ENCODE measurements at places on chromosomes 12 and 14.

DNA sequence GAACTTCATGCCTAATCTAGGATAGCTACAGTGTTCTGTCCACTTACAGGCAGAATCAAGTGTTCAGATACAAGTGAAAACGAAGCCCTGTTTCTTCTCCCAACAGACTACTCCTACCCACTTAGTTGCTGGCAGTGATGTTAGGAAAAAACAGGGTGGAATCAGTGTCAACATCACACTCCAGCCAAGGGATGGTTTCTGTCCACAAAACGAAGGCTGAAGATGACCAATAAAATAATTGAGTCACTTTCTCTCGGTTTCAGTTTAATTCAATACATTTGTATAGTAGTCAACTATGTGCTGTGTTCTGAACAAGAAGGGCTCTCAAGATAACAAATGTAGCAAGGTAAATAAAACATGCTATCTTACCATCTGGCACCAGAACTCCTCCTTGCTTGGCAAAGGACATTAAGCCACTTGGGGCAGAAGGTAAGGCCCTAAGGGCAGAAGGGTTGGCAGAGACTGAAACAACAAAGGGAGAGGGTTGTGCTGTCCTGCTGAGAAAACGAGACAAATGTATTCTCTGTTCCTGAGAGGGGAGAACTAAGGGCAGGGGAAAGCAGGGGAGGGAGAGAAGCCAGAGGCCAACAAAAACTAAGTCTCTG, 393.6 kb downstream of the DPF3 start:
- no peak for DNase-seq

DNA sequence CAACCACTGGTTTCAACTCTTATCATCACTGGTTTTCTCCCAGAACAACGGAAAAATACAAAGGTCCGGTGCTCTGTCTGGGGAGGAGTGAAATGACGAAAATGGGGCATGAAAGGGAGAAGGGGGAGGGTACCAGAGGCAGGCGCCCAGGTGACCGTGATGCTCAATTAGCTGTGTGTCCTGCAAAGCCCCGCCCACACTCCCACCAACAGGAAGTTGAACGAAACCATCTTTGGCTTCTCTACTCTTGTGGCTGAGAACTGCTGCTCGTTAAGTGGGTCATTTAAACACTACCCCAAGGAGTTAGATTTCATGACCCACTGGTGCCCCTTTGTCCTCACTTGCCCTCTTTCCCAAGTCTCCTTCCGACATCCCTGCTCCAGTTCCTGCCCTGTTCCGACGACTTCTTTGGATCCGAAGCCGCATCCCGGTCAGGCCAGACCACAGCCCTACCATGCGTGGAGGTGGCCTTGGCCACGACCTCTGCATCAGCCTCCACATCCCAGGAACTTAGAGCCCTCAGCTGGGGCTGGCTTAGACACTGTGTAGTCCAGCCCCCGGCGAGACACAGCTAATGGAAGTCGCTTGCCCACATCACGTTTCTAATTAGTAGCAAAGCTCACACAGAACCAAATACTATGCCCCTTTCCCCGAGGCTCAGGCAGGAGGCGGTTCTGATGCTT, 11.4 kb upstream of the LRTM2 start:
- no peak for DNase-seq

- no peak for DNase-seq
Observed at GRCh38 chr12:125282921-125283320, 217.7 kb downstream of the AACS start.

DNA sequence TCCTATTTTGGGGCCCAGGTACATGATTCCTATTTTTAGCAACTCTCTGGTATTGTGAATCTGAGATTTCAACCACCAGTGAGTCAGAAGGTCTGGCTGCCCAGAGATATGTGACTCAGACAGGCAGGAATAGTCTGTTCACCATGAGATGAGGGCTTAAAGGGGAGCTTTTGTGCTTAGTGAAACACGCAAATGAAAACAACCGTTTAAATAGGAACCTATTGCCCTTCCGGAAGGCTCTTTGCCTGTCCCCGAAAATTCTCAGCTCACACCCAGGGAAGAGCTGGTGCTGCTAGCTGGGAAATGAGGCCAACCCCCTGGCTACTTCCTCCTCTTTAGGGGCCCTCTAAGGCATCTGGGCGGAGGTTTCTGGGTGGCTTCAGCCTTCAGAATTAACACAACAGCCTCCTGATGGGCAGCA, 283.6 kb downstream of the CACNA1C start:
- no peak for DNase-seq

DNA sequence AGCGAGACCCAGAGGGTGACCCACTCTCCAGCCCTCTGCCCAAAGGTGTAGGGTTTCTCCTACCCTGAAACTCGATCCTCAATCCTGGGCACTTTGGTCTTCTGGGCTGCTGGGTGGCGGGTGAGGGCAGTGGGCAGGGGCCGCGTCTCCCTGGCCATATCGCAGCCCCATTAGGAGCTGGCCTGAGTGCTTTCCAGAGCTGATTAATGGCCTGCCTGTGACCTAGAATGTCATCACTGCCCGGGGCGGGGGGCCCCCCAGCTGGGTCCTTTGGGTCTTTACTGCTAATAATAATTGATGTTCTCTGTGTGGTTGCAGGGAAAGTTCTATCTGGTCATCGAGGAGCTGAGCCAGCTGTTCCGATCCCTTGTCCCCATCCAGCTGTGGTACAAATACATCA, 47.8 kb downstream of the HRK start:
- no peak for DNase-seq

DNA sequence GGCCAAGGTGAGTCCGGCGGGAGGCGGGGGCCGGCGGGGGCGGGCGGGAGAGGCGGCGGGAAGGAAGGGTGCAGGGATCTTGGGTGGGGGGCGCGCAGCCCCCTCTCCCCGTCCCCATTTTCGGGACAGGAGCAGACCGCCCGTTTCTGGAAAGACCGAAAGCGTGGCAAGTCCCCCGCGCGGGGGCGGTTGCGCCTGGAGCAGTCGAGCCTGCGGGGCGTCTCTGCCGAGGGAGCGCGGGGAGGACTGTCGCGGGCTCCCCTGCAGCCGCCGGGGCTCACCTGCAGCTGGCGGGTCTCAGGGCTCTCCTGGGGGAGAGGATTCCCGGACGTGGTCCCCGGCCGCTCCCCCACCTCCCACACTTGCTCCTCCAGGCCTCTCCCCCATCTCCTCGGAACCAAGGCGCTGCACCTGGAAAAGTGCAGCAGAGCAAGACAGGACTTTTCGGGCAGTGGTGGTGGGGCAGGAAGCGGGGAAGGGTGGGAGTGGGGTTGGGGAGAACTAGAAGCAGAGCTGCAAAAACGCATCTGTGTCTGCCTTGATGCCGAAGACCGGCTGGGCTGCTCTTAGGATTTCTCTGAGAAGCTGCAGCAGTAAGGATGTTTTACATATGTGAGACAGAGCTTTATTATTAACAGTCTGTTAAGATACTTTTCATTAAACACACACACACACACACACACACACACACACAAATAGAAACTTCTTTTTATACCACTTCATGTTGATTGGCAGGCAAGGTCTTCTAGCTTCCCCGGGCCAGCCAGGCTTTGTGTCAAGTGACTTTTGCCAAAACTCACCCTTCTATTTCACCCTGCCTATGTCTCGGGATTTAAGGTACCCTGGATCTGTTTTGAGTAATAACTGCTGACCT, 677 bp downstream of the C12orf75 start:
- peak; percentile 40 for DNase-seq

- no peak for DNase-seq
Observed at GRCh38 chr14:87916886-87917275, 76.1 kb downstream of the GALC start.

DNA sequence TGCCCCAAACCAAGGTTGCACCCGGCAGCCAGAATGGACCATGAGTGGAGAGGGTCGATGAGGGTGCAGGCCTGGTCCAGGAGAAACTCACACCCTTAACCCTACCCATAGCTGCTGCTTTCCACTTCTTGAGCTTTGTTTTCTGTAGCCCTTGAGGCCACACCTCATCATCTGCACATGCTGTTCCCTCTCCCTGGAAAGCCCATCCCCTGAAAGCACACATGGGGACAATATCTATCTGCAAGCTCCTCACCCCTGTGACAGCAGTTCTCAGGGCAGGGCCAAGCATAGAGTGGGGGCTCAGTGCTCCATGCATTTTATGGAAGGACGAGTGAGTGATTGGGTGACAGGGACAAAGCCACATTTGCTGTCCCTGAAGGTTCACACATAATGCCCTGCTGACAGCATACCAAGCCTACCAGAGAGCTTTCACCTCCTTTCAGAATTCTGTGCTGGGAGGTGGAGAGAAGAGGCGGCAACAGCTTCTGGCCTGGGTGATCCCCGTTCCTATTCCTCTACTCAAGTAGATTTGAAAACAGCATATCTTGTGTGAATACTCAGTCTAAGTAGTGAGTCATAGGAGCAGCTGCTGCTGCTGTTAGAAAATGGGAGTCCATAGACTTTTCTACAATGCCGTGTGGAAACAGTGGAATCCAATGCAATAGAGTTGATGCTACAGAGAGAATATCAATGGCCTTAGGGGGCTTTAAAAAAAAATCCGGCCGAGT, 44.6 kb downstream of the SRGAP1 start:
- DNase-seq, result no peak

DNA sequence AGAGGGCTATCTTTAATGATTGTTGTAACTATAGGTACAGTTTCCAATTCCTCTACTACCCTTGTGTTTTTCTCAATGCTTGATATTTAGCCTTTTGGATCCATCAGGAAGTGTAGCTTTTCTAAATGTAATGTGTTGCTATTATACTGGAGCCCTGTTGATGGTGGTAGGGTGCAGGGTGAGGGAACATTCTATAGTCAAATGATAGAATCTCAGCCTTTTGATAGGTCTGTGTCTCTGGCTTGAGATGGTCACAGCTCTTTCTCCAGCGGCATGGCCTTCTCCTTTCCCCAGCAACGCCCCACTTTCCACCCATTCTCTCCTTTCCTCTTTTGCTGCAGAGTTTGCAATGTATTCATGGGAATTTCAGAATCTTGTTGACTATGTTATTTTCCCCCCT, 398.6 kb downstream of the RERGL start:
- DNase-seq, result no peak

GRCh38 chr14:26765301-26765700, 167.5 kb upstream of the NOVA1 start:
- DNase-seq, result no peak

DNA sequence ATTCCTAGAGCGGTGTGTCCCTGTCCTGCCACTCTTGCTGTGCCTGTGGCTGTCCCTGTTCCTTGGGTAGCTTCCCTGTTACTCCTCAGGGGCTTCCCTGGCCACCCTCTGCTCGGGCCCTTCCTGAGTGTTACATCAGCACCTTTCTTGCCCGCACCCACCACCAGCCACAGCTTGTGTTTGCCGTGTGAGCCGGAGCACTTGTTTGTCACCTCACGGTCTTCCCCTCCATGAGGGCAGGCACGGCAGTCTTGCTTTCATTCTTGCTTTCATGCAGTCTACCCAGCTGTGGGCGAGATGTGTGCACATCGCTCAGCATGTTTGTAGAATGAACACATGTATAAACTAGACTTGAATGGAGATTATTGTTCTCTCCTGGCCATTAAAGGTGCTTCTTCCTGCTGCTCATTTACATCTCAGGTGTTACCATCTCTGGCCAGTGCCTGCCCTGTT, 42.0 kb downstream of the TRAF3 start:
- DNase-seq, result no peak

- DNase-seq, result no peak
Observed at GRCh38 chr12:82912406-82912805, 225.7 kb downstream of the TMTC2 start.

DNA sequence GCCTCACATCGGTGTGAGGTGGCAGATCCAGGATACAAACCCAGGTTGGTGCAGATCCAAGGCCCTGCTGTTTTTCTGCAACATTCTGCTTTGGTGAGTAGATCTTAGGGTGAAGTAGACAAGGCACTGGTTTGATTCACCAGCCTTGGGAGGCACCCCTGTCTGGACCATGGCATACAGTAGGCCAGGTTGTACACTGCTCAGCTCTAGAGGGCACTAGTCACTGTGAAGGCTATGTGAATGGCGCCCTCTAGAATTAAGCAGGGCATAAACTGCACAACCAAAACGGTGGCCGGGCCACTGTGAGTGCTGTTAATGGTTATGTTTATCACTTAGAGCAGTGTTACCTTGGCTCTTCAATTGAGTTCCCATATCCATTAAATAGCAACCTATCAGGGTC, 280.6 kb upstream of the PWP1 start:
- DNase-seq, result peak; percentile 44

DNA sequence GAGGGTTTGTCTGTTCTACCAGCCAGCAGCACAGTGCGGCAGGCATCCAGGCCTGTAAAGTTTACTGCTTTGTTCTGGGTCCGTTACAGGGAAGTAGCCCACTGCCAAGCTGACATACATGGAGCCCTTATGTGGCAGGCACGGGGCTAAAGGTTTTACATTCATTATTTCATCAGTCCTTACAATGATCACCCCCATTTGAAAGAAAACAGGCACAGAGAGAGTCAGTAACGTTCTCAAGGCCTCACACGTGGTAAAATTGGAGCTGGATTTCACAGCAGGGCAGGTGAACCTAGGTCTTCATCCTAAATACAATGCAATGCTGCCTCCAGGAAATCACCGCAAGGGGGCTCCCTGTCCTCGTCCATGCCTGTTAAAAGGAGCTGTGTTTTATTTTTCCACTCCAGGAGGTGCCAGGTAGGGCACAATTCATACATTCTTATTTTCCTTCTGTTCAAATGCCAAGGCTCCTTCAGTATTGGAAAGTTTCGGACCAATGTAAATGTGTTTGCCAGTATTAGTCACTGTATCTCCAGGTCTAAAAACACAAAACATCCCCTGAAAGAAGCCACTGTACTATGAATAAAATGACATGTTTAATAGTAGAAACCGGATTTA, 172.2 kb upstream of the GZMB start:
- DNase-seq, result peak; percentile 71

DNA sequence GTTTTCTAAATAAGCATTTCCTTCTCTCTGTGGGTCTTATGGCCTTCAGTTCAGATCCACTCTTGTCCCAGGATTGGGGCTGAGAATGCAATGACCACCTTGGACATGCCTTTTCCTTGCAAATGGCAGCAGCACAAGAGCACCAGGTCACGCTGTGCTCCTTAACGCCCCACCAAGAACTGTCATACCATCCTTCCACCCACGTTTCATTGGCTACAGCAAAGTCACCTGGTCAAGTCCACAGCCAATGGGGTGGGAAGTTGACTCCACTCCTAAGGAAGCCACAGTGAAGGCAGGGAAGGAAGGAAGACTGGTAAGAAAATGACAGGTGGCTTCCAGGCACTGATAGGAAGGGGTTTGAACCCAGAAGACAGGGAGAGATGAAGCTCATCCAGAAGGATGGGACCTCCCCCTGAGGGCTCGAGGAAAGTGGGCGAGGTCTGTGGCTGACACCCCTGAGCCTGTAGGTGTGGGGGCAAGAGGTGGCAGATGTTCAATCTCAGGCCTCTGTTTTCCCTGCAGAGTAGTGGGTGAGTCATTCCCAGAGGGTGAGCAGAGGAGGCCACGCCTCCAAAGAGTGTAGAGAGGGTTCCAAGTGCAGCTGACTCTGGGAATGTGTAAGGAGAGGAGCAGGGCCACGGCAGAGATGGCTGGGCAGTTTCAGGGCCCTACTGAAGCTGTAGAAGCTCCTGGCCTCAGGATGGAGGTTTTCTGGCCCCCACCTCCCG, 113.5 kb upstream of the VRK1 start:
- DNase-seq, result no peak

GRCh38 chr14:21711360-21711961, 37.8 kb upstream of the OR4E1 start:
- peak; percentile 62 for DNase-seq

Measured in iPS-NIHi11 (cell line).